ENCODE measurements at places on chromosomes 4 and X. TPM values are rescaled to one million over a fixed set of nuclear protein-coding genes. Genes with fewer than 3 reads are reported as not detected.
A peak's percentile ranks its signal among the peaks of the same experiment; 100 is the strongest.

The PSAPL1 gene
- total RNA-seq, result not detected

The VCX3B gene
- not detected for total RNA-seq

The P2RY8 gene
- total RNA-seq, result 2.3 TPM

The PRDM5 gene
- total RNA-seq, result 7.2 TPM

The FGFR3 gene
- total RNA-seq, result 104 TPM

The CLDN34 gene
- total RNA-seq, result 0.43 TPM

DNA sequence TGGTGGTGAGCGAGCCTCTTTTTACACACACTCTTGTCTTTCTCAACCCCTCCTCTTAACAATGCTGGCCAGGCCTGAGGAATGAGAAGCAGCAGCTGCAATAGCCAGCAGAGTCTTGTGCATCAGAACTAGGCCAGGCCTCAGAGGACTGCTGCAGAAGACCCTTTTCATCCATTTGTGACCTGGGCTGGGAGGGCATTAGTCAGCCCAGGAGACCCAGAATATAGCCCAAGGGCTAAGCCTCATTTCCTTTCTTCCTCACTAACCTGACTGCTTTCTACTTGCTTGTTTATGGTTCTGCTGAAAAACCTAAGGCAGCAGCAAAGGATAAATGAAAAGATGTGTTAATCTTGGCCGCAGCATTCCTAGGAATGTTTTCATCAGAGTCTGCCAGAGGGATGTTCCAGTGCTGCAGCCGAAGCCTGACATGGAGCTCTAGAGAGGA, 254.7 kb upstream of the AR start:
- DNase-seq, result peak; percentile 12

- no peak for DNase-seq
Measured at GRCh38 chr4:148441624-148441985, 609 bp downstream of the NR3C2 start.

GRCh38 chr4:76581077-76581962, 146.3 kb downstream of the SHROOM3 start:
- DNase-seq, result no peak

GRCh38 chrX:118802857-118803256, 20.8 kb upstream of the ZCCHC12 start:
- no peak for DNase-seq

DNA sequence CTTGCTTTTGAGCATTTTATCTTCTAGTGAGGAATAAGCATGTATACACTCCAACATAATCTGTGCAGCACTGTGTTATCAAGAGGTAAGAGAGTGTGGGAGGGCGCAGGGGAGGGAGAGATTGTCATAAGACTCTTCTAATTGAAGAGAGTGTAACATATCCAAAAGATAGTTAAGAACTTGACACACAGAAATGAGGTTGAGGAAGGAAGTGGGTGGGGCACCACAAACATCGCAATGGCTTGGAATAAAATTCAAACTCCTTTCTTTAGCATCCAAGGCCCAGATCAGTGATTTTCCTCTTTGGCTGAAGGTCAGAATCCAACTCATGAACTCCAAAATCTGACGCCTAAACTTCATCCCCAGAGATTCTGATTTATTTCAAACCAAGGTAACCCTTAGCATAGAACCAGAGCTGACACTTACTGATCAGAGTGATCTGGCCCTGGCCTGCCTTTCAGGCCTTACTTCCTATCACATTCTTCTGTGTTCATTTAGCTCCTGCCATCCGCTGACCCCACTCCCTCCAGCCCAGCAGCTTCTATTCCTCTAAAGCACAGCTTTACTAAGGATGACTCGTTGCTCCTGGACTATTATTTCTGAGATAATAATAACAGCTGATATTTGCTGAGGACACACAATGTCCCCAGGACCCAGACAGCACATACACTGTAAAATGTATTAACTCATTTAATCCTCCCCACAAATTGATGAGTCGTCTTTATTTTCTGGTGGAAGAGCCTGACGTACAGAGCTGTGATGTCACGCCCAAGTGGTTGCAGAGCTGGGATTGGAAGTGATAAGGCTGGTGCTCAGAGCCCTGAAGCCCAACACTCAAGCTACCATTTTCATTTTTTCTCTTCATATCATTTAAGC, 10.6 kb upstream of the CTSO start:
- DNase-seq, result no peak

DNA sequence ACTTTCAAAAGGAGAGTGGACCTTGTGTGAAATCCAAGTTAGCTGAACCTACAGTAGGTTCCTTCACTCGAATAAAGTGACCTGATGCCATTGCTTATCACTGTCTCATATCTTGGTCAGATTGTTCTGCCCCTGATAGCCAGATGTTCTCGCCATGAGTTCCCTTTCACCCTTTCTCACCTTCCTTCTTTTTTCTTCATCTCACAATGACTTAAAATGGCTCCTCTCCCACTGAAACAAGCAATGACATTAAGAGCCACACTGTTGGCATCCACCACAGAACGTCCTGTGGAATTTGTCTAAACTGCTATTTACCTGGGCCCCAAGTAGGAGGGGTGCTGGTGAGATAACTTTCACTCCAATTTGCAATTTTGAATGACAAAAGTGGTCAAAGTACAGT, 227.6 kb upstream of the PPP1R2C start:
- no peak for DNase-seq

GRCh38 chr4:32735856-32736590, 2015.9 kb downstream of the PCDH7 start:
- no peak for DNase-seq

- DNase-seq, result no peak
Measured at GRCh38 chr4:2236944-2237666, 4.8 kb downstream of the HAUS3 start.

DNA sequence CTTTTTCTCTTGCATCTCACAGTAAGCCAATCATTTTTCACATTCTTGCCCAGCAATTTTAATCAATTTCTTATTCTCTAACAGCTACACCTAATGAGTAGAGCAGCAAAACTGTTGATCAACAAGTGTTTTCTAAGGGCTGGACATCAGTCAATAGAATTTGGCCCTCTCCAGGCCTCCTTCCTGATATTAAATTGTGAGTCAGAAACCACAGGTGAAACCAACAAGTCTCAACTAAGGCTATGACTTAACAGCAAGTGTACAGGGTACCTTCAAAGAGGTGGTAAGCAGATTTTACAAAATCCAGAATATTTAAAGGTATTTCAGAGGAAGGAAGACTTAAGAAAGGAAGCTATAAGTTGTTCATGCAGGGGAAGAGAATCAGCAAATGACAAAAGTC, 156.5 kb upstream of the ARHGAP24 start:
- no peak for DNase-seq

GRCh38 chr4:139857021-139857420, 191.4 kb downstream of the MGST2 start:
- peak; percentile 15 for DNase-seq

GRCh38 chrX:11770320-11770719, 12.3 kb downstream of the MSL3 start:
- peak; percentile 19 for DNase-seq

GRCh38 chrX:143674926-143675325, 39.0 kb upstream of the SLITRK4 start:
- DNase-seq, result no peak

DNA sequence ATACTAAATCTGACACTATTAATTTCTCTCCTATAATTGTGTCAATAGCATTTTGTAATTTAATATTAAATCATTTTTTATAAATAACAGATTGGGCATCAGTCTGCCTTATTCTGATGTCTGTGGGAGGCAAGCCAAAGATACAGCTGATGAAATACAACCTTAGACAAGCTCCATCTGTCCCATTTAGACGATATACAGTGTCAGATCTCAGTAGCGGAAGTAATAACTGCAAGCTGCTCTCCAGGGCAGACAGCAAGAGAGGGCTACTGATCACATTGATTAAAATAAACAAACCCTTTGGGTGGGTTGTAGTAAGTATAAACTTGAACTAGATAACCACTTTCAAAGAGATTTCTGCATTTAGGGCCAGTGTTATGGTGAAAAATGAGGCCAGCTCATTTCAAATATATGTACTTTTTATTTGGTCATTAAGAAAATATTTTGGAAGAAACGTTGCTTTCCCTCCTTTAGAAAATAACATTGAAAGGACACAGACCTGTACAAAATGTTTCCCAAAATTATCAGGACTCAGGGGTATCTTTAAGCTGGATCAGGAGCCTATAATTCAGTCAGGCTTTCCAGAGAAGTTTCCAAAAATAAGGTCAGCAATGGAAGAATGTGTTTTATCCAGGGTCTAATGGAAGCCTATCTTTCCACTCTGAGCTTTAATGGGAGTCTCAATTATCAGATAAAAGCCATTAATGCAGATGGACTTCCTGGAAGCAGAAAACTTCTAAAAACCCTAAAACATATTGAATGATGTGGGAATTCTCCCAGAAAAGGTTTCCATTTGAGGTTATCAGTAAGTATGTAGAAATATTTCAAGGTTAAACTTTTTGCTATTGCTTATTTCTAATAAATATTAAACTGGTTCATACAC, 1028.8 kb upstream of the IGFBP7 start:
- no peak for DNase-seq

GRCh38 chr4:60223208-60223923, 976.8 kb upstream of the ADGRL3 start:
- no peak for DNase-seq

GRCh38 chrX:22818061-22818460, 181.7 kb upstream of the DDX53 start:
- no peak for DNase-seq

DNA sequence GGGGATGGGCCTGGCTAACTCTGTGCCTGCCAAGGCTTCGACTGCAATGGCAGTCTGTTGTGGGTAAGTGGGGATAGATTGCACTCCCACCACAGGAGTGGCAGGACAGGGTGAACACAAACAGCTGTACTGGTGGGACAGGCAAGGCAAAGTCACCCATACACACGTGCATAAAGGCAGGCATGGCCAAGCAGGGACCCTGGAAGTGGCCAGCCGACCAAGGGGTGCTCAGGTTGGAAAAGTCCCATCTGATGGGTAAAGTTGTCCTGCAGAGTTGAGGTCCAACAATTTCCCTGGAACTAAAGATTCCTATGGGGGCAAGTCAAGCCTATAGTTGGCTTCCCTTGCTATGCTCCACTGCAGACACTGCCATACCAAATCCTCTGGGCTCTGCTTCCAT, 1961.9 kb upstream of the ADGRL3 start:
- no peak for DNase-seq

DNA sequence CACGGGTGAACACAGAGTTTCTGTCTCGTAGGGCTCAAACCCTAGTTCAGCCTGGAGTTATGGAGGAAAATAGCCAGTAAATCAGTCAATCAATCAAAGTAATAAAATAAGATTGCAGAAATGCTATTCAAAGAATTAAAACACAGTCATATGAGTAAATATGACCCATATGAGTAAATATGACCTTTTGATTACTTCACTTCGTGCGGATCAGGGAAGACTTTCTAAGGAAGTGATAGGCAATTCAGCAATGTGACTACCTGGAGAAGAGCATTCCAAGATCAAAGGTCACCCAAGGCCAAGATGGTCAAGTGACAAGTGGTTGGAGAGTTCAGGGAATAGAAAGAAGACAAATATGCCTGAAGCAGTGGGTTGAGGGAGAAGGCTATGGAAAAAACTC, 722.6 kb downstream of the ADGRL3 start:
- peak; percentile 48 for DNase-seq

GRCh38 chr4:78059524-78059889, 2.4 kb downstream of the FRAS1 start:
- DNase-seq, result peak; percentile 68

DNA sequence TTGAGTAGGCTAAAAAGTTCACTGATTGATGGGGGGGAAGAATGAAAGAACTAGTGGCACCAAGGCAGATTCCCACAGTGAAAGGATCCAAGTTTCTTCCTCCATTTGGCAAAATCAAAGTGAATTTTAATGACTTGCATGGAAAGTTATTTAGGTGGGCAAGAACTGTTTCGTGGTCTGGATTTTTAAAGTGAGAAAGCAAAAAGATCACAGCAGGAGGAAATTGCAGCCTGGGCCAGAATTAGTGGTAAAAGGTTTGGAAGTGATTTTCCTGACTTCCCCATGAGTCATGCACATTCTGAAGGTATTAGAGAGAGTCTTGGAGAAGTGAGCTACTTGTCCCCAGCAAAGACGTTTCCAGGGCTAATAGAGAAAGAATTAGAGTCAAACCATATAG, 207.8 kb downstream of the ANTXR2 start:
- DNase-seq, result no peak

DNA sequence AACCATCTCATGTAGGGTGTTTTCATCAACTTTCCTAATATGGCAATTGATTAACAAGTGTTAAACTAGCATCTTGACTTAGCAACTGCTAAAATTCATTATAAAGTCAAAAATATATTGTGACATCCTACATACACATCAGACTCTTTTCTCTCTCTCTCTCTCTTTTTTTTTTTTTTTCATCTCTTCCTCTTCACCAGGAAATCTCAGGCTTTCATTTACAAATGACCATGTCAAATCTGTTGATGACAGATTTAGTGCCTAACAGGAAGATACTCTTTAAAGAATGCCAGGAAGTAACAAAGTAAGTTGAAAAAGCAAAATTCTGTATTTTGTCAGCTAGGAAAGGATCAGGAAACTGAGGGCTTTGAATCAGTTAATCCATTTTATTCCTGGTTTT, 365.5 kb downstream of the PCDH7 start:
- DNase-seq, result no peak

DNA sequence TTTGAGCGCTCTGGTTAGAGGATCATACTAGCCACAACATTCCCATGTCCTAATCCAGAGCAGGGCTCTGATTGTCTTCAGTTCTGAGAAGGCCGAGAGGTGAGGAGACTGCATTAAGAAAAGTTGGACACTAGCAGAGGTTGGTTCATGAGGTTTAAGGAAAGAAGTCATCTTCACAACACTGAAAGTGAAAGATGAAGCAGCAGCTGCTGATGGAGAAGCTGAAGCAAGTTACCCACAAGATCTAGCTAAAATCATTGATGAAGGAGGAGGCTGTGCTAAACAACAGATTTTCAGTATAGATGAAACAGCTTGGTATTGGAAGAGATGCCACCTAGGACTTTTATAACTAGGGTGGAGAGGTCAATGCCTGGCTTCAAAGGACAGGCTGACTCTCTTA, 36.8 kb downstream of the RAP1GDS1 start:
- DNase-seq, result no peak

DNA sequence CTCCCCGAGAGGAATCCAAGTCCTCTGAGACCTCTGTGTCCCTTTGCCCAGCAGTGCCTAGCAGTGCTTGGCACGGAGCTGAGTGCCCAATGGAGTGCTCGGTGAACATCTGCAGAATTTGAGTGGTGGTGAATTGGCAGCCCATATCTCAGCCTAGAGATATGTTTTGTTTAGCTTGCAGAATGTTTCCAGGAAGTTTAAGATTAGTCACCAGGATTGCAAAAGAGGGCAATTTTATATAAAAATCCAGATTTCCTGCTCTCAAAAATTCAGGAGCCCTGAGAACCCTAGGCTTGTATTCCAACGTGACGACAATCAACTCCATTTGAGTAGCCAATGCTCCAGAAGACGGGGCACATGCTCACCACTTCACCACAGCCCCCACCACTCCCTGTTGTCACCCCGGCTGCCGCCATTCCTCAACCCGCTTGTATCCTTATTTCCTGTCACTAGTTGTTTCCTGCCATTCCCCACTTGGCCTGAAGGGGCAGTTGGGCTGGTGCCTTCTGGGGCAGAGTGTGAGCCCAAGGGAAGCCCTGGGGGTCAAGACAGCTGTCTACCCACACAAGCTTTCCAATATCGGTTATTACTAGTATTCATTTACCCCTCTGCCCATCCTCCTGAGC, 116.9 kb downstream of the EFNB1 start:
- DNase-seq, result peak; percentile 9

Data from mucosa of gallbladder (tissue), 1 donor.